Stimulated activated CD4-positive, alpha-beta T cell treated with anti-CD3 and anti-CD28 coated beads, Interleukin-15, amount 100 ng/mL, for 24 hours (primary cell): ENCODE measurements at places on chromosomes 12 and 14.

GRCh38 chr14:68796418-68797101, 3.7 kb upstream of the ZFP36L1 start:
- no peak for DNase-seq

- no peak for DNase-seq
Observed at GRCh38 chr12:12097891-12098690, 27.4 kb downstream of the BCL2L14 start.

GRCh38 chr12:94074216-94074979, 74.0 kb upstream of the PLXNC1 start:
- DNase-seq, result no peak

GRCh38 chr12:1634590-1635191, 5.7 kb downstream of the WNT5B start:
- DNase-seq, result peak; percentile 74

GRCh38 chr12:23662966-23663365, 286.5 kb downstream of the SOX5 start:
- DNase-seq, result no peak

DNA sequence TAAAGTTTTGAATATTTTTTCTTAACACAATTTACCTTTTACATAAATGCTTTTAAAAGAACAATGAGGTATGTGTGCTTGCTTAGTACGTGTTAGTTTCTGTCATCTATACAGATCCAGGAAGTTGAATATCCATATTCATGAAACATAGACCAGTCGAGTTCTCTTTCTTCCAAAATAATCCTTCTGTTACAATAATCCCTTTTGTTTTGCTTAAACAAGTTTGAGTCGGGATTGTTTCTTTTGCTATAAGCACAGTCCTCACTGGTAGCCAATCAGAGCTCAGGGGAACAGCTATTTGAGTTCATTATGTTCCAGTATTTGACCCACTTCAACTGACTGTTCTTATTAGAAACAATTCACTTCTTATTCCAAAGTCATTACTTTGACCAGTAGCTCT, 214.7 kb upstream of the FLRT2 start:
- DNase-seq, result no peak

DNA sequence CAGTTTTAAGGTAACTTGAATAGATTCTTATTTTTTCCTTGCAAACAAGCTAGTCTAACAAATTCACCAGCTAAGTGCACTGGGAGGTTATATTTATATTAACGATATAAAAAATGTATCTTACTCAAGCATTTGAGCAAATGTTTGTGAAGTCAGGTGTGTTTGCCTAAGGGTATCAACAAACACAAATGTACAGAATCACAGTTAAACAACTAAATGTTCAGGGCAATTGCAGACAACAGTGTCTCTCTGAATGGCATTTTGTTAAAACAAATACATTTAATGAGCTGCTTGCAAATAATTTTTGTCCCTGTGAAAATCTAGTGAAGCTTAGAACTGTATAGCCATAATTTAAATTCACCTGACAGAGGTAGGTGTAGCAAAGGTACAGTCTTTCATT, 28.2 kb upstream of the FLRT2 start:
- DNase-seq, result no peak

DNA sequence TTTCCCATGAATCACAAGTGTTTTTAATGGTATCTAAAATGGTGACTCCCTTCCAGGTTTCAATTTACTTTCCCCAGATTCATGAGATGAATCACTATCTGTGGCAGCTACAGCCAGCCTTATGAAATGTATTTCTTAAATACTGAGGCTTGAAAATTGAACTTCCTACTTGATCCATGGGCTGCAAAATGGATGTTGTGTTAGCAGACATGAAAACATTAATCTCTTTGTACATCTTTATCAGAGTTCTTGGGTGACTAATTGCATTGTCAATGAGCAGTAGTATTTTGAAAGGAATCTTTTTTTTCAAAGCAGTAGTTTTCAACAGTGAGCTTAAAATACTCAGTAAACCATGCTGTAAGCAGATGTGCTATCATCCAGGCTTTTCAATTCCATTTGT, 250.8 kb downstream of the SLC6A15 start:
- DNase-seq, result no peak

DNA sequence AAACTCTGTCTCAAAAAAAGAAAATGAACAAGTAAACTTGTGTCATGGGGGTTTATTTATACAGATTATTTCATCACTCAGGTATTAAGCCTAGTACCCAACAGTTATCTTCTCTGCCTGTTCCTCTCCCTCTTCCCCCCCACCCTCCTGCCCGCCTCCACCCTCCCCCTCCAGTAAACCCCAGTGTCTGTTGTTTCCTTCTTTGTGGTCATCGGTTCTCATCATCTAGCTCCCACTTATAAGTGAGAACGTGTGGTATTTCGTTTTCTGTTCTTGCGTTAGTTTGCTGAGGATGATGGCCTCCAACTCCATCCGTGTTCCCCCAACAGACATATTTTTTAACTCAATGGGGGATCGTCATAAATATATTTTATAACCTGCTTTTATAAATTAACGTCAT, 12.3 kb downstream of the IL31 start:
- no peak for DNase-seq

GRCh38 chr12:69744109-69744508, 5.4 kb downstream of the RAB3IP start:
- no peak for DNase-seq
